Epithelial cell of proximal tubule (primary cell): ENCODE measurements at places on chromosomes 3 and 15. TPM values are rescaled to one million over a fixed set of nuclear protein-coding genes. Genes with fewer than 3 reads are reported as not detected.
A peak's percentile ranks its signal among the peaks of the same experiment; 100 is the strongest.

GRCh38 chr3:32443478-32443877 is 51.8 kb downstream of the CMTM7 start:
- no peak for DNase-seq

- no peak for DNase-seq
These were observed 50.4 kb downstream of the KLF13 start for GRCh38 chr15:31377030-31377429.

DNA sequence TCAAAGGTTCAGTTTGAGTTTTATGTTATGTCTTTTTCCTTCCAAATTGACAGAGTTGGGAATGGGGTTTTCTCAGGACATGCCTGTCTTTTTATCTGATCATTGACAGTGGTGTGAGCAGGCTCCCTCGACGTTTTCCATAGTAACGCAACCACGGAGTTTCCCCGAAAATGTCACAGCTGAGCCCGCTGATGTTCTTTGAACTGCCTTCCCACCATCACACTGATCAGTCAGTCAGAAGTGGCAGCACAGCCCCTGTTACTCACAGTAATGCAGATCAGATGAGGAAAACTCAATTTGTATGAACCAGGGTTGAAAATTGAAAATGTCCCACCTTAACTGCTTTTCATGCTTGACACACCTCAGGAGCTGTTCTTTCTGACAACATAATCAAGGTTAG is 210.4 kb downstream of the NECTIN3 start:
- no peak for DNase-seq

GRCh38 chr3:12224181-12225147 is 64.4 kb upstream of the PPARG start:
- DNase-seq = peak; percentile 82

The SLC35G2 gene
- 6.8 and 7.6 TPM in 2 replicates for total RNA-seq
